ENCODE measurements at places on chromosomes 3 and 15.
A peak's percentile ranks its signal among the peaks of the same experiment; 100 is the strongest.

GRCh38 chr3:14358426-14359211 lies 43.8 kb upstream of the SLC6A6 start:
- no peak for DNase-seq

DNA sequence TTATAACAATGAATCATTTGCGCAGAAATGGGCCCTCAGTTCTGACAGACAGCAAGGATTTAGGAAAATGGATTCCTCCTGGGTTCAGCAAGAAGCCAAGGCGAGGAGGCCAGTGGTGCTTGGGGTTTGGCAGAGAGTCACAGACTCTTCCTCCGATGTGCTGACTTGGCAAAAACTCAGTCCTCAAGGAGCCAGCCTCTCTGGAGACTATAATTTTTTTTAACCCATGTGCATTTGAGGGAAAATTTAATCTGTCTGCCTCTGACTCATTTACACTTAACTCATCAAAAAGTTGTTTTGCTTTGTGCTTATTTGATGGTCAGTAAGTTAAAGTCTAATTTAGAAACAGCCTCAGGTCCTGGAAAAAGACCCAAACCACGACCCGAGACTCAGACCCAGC lies 34.2 kb upstream of the SLC24A5 start:
- no peak for DNase-seq

DNA sequence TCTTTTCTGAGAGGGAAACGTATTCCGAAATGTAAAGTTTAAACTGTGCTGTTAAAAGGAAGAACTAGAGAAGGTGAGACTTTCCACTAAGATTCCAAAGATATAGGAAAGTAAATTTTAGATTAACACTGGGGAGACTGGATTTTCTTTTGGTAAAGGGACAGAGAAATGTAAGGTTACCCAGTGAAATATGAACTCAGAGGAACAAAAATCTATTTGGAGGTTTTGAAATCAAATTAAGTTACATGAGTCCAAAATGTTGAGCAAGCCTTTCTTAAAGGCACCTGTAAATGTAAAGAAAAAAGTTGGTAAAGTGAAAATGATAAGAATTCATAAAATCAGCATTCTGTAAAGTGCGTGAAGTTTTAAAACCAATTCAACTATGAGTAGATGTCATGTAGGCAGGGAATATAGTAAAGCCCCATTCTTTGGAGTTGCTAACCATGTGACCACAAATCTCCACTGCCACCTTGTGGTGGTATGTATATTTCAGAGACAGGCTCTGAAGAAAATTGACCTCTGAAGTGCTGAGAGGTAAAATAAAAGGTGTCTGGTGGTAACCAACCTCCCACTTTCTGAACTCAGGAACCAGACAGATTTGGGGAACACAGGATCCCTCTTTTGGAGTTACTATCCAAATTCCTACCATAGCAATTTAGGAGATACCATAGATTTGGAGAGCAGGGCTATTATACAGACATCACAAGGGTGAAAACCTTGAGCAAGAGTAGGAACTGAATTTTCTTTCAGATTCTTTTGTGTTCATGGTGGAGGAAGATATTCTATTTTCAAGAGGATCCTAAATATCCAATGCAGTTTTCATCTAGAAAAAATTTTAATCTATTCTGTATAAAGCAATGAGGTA lies 215.3 kb downstream of the ROBO2 start:
- DNase-seq: peak; percentile 29

DNA sequence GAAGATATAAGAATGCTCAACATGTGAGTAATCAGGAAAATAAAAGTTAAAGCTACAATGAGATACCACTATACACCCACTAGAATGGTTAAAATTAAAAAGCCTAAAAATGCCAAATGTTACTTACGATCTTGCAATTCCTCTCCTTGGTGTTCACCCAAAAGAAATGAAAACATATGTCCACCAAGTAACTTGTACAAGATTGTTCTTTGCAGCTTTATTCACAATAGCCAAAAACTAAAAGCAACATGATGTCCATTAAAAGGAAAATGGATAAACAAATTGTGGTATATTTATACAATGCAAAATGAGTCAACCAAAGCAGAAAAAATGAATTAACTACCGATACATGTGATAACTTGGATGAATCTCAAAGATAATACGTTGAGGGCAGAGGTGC lies 301.6 kb upstream of the THBS1 start:
- no peak for DNase-seq

DNA sequence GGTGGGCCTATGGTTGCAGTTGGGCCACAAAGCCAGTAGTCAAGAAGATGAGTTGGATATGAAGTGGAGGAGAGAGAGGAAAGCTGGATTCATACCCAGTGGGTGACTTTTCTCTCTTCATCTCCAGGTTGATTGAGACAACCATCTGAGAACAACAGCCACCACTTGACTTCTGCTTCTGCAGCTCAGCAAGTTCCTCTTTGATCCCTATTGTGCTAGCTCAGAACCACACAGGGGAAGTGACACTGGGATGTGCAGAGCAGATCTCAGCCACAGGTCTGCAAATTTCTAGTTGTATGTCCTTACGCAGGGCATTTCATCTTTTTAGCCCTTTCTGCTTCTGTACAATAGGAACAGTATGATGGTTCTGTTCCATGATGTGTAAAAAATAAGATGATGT lies 459.2 kb upstream of the ARRDC4 start:
- no peak for DNase-seq

DNA sequence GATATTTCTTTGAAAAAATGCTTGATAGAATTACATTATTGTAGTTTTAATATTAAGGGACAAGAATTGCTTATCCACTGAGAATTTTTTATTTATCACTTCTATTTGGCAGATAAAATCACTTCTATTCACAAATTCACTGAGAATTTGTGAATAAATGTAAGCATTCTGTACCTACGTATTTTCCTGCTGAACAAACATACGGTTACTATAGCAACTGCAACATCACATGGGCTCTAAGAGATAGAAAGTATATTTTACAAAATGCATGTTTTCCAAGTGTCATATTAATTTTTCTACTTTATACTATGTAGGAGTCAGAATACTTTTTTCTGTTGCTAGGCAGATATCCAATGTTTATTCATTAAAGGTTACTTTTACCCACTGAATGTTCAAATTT lies 166.2 kb downstream of the ZIC1 start:
- DNase-seq: no peak

DNA sequence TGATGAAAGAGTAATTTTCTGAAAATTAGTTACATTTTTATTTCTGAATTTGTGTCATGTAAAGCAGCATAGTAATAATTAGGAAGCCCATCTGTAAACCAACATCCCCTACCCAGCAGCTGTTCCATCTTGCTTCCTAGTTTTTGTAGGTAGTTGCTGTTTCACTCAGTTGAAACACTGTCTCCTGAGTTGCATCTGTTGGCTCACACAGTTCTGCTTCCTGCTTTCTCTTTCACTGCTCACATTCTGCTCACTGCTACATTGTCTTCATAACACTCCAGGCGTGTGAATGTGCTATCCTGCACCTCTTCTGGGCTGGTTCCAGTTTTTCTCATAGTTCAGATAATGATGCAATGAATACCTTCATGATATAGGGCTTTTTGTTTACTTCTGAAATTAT lies 123.4 kb downstream of the EPHB1 start:
- DNase-seq: no peak

DNA sequence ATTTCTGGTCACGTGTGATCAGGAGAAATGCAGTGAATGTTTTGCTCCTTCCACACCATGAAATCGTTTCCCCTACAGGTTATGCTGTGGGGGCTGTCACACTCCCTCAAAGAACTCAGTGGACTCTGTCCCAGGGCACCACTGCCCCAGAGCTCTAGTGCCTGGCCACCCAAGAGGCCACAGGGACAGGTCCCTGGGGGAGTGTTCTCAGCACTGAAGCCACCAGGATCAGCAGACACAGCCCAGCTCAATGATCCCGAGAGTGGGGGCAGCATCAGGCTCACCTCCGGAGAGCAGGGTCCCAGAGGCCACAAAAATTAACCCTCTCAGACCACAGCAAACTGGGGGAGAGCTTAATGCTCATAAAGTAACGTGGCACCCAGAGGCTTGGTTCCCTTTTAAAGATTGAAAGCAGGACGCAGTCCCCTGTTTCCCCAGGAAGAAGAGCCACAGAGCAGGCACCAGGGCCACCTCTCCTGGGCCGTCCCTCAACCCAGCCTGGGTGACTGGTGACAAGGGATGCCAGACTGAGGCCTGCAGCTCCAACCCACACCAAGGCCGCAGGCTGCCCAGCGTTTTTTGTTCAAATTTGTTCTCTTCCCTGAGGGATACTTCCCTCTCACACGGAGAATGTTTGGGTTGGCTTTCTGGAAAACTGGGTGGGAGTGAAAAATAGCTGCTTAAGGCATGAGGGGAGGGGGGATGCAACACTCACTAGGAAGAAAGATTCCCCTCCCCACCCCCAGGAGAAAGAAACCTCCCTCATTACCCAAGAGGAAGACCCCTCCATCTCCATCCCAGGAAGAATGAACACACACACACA lies 123.3 kb upstream of the IGF1R start:
- no peak for DNase-seq

DNA sequence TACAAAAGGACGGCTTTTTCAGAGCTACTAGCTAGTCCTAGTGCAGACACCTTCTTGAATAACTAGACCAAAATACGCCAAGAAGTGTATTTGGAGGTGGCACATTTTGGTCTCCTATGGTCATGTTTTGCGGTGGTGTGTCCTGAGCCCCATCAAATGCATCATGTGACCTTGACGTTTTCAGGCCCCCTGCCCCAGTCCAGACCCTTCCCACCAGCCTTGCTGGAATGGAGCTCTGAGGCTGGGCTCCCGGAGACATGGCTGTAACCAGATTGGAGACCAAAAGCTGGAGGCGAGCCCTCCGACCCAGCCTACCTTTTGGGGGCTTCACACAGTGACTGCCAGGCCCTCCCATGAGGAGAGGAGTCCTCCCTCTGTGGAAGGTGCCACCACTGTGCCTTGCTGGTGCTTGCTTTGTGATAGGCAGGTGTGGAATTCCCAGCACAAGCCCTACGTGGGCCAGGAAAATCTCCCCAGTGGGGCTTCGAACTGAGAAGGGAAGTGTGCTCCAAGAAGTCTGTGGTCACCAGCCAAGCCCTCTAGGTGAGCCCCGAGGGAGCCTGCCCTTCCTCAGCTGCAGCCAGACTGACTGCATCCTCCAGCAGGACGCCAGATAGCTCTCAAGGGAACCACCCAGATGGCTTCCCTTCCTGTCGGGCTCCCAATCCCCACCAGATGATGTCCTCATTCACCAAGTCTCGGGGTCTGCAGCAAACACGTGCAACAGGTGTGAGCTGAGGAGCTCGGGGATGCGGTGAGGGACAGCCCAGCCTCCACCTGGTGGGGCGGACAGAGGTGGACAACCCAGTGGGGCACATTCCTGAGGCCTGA lies 126.2 kb downstream of the ASB7 start:
- no peak for DNase-seq

- no peak for DNase-seq
Observed at GRCh38 chr3:58391156-58391865, 42.3 kb downstream of the PDHB start.

GRCh38 chr3:72242326-72242725 lies 457.4 kb upstream of the PROK2 start:
- DNase-seq: no peak

DNA sequence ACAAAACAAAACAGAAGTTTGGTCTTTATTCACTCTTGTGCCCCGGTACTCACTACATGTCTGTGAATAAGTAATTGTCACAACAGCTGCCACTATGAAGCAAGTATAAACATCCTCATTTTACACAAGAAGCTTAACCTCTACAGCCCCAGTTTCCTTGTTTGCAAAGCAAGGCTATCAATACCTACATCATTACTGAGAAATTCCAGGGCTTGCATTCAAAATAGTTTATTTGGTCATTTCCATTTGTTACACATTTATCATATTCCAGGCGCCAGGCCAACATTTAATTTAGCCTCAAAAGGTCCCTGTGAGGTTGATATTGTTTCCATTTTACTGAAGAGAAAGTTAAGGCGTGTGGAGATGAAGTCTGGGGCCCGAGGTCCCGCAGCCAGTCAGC lies 161.4 kb upstream of the LRTM1 start:
- DNase-seq: no peak

DNA sequence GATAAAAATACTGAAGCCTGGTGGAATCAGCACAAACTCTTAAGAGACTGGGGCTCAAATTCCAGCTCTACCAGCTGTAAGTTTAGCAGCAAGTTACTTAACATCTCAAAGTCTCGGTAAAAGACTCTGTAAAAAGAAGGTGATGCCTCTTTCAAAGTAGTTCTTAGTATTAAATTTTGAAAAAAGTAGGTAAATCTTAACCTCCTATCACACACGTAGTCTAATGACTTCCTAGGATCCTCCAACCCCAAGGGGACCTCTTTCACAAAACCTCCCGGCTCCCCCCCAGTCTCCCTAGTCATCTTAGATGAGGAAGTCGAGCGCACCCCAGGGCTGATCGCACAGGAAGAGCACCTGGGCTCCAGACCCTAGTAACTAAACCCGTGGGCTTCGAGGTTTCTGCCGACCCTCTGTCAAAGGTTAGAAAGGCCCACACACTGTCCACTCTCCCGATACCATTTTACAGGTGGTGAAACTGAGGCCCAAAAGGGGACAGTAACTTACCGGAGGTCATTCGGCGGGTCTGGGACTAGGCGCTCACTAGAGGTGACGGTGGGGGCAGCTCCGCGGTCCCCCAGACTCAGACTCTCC lies 427 bp downstream of the MBD4 start:
- no peak for DNase-seq

DNA sequence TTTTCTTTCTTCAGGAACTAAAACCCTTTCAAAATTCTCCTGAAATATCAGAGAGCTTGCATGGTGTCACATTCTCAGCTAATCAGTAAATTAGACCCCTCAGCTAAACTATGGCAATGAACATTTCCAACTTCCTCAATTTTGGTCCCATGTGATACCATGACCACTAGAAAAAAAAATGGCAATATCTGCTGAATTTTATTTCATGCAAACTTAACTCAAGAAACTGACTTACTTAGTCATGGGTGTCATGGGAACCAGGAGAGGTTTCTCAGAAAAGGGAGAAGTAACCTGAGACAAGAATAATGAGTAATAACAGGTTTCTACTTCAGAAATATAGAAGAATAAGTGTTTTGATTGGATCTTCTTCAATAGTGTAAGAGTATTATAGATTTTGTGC lies 784.6 kb upstream of the ALCAM start:
- no peak for DNase-seq

- DNase-seq: no peak
Observed at GRCh38 chr15:92009162-92009561, 155.7 kb downstream of the SLCO3A1 start.

DNA sequence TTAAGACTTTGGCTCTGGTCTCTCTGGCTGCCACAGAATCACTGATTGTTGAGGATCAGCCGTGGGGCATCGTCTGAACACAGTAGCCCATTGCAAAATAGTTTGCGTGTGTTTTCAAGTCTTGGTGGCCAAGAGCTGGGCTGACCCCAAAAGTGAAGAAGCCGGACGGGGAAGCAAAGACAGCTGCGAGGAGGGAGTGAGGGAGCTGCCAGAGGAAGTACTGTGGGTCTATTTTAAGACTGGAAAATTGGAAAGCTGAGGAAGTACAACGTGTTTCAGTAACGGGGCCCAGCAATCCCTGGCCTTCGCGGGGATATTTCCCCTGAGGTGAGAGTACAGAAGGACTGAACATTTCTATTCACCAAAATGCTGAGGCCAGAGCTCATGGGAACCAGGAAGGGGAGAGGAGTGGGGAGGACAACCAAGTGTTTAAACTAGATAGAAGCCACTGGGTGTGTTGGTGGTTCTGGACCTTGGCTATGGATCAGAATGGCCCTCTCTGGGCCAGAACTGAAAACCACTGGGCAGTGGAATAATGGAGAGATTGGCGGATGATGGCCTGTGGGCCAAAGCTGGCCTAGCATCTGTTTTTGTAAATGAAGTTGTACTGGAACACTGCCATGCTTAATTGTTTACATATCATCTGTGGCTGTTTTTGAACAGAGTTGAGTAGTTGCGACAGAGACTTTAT lies 34.1 kb upstream of the LIMD1 start:
- no peak for DNase-seq

Measured in NCI-H510A (cell line).